Vagina (tissue), 2 donors: ENCODE measurements at places on chromosomes 11 and 22. TPM values are rescaled to one million over a fixed set of nuclear protein-coding genes. Genes with fewer than 3 reads are reported as not detected.

- no peak overlapping the region for H3K27ac ChIP-seq
- no peak overlapping the region for H3K4me3 ChIP-seq
- no peaks in the 10 kb centered on the region for H3K36me3 ChIP-seq
- no peaks in the 10 kb centered on the region for H3K27me3 ChIP-seq
- H3K4me1 ChIP-seq: peaks cover 4% of the 10 kb centered on the region
These were observed 21.4 kb upstream of the PANX2 start for GRCh38 chr22:50148991-50149721.

GRCh38 chr11:71994786-71995185 is 3.9 kb upstream of the IL18BP start:
- H3K27ac ChIP-seq: no peak overlapping the region
- H3K4me1 ChIP-seq: peaks cover 13% of the 10 kb centered on the region
- H3K36me3 ChIP-seq: no peaks in the 10 kb centered on the region
- H3K27me3 ChIP-seq: no peaks in the 10 kb centered on the region
- H3K4me3 ChIP-seq: no peak overlapping the region

Gene ZP1
- not detected for total RNA-seq

DNA sequence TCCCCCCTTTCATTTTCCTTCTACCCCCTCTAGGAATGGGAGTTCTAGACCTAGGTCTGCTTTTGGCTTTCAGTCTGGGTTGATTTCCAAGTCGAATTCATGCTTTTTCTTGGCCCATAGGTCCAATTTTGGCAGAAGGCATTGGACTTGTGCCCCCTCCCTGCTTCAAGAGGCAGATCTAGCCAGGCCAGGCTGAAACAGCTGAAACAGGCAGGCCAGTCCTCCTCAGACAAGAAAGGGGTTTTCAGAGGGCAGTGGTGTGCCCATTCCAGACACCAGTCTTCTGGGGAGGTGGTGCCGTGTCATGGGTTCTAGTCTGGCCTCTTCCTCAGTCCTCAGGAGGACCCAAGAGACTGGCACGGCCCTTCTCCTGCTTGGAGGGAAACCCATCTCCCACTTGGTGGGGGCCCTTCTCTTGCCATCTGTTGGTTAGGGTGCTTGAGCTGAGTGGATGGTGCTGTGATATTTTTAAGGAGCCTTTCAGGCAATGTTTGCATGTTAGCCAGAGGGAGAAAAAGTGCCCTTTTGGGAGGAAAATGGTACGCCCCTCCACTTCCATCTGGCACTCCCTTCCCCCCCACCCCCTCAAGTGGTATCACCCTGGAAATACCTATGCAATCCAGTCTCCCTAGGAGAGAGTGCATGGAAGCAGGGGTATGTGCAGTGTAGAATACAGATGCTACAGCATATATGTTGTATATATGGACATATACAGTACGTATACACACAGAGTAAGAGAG is 53.6 kb downstream of the SYT13 start:
- H3K27me3 ChIP-seq: no peaks in the 10 kb centered on the region
- no peaks in the 10 kb centered on the region for H3K36me3 ChIP-seq
- H3K4me3 ChIP-seq: no peak overlapping the region
- no peaks in the 10 kb centered on the region for H3K4me1 ChIP-seq
- no peak for DNase-seq

Gene AIFM3
- total RNA-seq: not detected

Gene GPHA2
- total RNA-seq: not detected

GRCh38 chr11:11769362-11769761 is 72.4 kb upstream of the USP47 start:
- no peak overlapping the region for H3K27ac ChIP-seq
- no peak for DNase-seq
- no peaks in the 10 kb centered on the region for H3K4me1 ChIP-seq
- no peaks in the 10 kb centered on the region for H3K36me3 ChIP-seq

GRCh38 chr11:61498767-61499341 is 9.7 kb upstream of the LRRC10B start:
- no peak overlapping the region for H3K4me3 ChIP-seq
- H3K27me3 ChIP-seq: no peaks in the 10 kb centered on the region
- no peaks in the 10 kb centered on the region for H3K36me3 ChIP-seq
- no peak overlapping the region for H3K27ac ChIP-seq
- no peak for DNase-seq

Gene MB
- total RNA-seq: not detected
